ENCODE measurements at places on chromosomes 6 and 20.

GRCh38 chr20:61875221-61875885 is 190.3 kb downstream of the TAF4 start:
- no peak for DNase-seq

GRCh38 chr20:50331469-50332363 is 141.1 kb downstream of the CEBPB start:
- no peak for DNase-seq

- DNase-seq = no peak
Observed at GRCh38 chr6:33492093-33492492, 37.7 kb downstream of the ZBTB9 start.

GRCh38 chr6:29797966-29798365 is 29.7 kb upstream of the HLA-G start:
- no peak for DNase-seq

DNA sequence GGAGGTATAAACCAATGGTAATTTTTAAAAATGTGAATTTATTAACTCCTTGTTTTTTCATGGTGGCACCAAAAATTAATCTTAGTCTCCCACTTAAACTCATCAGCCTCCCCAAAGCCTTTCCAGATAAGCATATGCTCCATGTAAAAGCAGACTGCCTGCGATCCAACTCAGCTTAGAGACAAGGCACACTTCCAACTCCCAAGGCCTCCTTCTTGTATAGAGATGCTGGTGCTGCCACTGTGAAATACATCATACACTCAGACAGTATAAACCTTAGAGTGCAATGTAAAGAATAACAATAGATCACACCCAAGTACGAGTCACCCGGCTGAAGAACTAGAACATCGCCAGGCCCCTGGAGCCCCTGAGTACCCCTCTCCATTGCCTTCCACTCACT is 2.0 kb downstream of the ANKRD6 start:
- DNase-seq = no peak

- DNase-seq = no peak
Observed at GRCh38 chr6:74939151-74939708, 266.6 kb downstream of the COL12A1 start.

- no peak for DNase-seq
Observed at GRCh38 chr20:63235399-63235983, at the start of gene BIRC7. TSS of gene BIRC7 (plus strand) at chr20:63235905. CDS start at chr20:63236097, 192 bp downstream.

- DNase-seq = no peak
Observed at GRCh38 chr20:63117151-63117550, 98.8 kb downstream of the YTHDF1 start.

GRCh38 chr6:84779380-84779779 is 15.0 kb upstream of the TBX18 start:
- DNase-seq = no peak

DNA sequence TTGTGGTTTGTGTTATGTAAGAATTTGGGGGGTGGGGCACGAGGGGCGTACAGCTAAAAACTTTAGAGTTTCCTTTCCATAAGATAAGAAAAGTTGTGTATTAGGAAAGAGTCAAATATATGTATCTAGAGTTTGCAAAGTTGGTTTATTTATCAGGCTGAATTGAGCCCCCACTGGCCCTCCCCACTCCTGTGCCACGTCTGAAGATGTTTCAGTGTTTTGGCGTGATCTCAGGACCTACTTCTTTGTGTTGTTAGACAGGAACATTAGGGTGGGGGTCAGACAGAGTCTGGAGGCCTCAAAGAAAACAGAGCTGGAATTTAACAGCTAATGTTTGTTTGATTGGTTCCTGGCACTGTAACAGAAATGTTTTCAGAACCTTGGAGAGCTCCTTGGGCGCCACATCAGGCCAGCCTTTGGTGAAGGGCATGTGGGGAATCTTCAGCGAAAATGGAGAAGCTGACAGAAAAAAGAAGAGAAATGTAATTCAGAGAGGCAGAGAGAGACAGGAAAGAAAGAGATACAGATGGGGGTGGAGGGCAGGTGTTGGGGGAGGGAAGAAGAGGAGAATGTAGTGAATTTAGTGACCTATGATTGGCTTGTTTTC is 674 bp downstream of the NRSN1 start:
- DNase-seq = no peak

GRCh38 chr20:846894-847278 is 13.4 kb downstream of the FAM110A start:
- DNase-seq = peak; percentile 39

- DNase-seq = no peak
Observed at GRCh38 chr20:50804437-50805348, 9.8 kb downstream of the BCAS4 start.

DNA sequence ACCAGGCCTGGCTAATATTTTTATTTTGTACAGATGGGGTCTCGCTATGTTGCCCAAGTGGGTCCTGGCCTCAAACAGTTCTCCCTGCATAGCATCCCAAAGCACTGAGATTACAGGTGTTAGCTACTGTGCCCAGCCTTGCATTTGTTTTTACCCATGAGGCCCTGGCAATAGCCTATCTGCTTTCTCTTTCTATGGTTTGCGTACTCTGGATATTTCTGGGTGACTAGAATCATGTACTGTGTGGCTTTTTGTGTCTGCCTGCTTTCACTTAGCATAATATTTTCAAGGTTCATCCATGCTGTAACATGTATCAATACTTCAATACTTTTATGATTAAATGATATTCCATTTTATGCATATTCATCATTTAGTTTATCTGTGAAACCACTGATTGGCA is 451.7 kb downstream of the GRIK2 start:
- no peak for DNase-seq

DNA sequence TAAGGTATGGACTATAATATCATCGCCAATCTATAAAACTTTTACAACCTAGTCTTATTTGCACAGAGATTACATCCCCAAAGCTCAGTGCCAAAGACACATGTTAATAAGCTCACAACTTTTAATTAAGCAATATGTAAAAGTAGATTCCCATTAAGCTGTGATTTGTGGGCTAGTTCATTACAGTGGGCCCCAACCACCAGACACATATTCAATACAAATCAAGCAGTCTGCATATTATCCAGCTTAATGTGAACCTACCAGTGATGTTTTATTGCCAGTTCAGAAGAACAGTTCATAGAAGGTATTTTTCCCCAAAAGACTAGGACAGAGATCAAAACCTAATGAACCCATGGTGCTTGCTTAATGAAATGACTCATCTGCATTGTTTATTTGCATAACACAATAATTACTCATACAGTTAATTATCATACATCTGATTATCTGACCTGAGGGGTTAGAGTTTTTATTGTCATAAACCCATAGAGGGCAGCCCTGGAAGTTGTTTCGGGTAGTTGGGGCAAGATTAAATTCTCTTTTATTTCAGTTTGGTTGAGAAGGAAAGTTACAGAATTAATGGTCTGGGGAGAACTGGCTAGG is 831.0 kb downstream of the TFAP2A start:
- DNase-seq = no peak

DNA sequence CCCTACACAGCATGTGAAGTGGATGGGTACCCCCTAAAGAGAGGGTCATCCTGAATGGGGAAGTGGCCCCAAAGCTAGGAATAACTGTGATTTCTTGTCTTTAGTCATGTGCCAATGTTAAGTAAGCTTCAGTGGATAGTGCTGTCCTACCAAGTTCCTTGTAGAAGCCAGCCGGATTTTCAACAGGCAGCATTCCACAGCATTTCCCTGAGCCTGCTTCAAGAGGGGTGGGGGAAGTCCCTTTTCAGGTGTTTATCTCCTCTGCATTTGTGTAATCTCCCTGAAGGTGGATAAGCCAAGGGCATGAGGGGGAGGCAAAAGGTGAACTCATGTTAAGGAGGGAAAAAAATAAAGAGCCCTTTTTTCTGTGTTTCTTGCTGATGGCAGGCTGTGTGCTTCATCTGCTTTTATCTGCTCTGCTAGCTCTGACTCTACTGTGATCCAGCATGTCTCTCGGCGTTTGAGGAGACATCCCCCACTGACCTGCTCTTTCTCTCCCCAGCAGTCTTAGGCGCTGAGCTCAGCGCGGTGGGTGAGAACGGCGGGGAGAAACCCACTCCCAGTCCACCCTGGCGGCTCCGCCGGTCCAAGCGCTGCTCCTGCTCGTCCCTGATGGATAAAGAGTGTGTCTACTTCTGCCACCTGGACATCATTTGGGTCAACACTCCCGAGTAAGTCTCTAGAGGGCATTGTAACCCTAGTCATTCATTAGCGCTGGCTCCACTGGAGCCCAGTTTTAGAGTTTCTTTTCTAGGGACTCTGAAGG is 1.9 kb downstream of the EDN1 start:
- no peak for DNase-seq

GRCh38 chr6:33839399-33840047 is 35.7 kb upstream of the MLN start:
- DNase-seq = no peak

DNA sequence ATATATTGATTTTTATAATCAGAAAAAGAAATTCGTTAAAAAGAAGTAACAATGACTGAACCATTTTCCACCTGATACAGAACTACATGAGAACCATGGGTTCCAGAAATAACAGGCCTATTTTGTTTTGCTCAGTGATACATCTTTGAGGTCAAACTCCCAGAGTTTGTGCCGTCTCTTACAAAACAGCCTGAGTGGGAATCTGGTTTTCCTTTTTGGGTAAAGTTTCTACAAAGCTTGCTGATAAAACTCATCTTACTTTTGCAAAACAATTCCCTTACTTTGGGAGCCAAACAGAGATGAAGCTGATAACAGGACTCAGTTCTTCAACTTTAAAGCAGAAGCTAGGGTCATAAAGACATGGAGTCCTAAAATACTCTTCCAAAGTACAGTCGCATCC is 98.7 kb upstream of the FAM8A1 start:
- no peak for DNase-seq

DNA sequence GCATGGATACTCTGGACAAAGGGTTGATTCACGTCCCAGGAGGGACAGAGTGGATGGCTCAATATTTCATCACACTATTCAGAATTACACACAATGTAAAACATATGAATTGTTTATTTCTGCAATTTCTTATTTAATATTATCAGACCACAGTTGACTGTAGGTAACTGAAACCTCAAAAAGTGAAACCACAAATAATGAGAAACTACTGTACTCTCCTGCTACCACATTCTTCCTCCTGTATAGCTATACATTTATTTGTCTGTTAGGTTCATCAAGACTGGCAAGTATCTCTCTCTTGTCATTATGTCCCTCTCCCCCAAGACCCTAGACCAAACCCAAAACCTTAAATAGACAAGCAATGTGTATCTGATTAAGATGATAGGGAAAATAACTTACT is 60.0 kb downstream of the SYCP2 start:
- DNase-seq = no peak

DNA sequence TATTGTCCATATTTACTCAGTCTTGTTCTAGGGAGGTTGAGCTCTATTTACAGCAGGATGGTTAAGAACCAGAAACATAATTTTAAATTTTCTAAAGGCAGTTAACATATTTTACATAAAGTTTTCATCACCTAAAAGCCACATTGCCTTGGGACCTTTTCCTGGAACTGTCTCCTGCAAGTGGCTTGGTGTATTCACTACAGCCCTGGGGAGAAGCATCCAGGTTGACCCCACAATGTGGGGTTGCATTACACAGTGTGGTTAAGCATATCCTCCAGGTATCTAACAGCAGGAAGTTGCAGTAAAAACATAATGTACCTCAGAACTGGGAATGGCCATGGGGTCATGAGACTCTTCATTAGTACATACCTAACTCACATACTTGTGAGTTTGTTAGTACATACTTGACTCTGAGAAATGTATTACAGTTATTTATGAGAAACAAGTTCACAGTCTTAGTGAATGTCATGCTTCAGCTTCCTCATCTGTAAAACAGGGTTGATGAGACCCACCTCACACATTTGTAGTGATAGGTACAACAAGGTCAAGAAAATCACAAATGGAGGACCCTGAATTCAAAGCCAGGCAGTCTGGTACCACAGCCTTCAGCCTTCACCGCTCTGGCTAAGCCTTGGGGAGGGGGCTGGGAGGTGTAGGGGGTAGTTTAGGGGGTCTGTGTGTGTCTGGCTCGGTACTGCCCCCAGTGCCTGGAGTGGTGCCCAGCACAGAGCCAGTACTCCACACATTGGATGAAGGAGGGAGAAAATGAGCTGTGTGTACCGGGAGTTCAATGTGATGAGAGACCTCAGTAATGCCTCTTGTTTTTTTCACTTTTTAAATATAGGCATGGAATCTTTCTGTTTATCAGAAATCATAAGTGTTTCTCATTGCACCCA is 52.9 kb downstream of the KAT14 start:
- no peak for DNase-seq

DNA sequence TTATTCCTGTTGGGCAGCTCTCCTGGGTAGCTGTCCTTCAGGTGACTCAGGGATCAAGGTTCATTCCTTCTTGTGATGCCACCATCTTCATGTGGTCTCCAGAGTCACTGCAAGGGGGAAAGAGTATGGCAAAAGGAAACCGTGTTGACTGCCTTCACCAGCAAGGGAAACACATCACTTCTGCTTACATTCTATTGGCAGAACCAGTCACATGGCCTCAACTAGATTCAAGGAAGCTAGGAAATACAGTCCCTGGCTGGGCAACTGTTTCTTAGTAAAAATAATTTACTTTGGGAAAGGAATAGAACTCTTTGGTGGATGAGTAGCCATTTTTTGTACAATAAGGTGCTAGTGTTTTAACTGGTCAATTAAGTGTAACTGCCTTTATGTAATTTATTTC is 5.3 kb downstream of the ANKRD6 start:
- DNase-seq = no peak

DNA sequence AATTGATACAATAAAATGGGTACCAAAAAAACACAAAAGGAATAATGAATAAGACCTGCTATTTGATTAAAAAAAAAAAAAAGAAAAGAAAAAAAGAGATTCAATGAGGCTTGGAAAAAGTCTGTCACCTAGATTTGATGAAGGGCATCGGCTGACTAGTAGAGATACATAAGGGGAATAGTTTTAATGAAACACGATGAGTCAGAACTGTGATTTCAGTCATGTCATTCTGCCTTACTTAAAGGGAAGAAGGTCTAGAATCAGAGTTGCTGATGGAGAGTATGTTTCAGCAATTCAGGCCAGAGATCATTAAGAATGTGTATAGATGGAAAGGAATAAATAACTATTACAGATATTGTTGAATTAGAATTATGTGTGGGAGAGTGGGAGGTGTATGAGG is 565.9 kb upstream of the RNF217 start:
- DNase-seq = no peak

DNA sequence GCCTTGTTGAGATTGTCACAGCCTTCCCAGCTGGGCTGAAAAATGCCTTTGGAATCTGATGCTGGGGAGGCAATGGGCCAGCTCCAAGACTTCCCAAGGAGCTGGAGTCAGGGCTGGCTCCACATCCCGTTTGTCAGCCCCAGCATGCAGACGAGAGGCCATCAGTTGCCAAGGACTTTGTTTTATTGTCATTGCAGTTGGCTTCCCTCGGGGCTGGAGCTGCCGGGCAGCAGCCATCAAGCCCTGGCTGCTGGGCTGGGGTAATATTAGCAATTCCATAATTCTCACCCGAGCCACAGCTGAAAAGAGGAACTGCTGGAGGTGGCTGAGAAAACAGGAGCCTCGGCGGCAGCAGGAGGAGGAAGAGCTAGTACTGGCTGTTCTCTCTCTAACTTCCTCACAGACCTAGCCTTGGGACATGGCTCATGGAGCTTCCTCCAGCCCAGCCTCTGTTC is 182.5 kb downstream of the CDC5L start:
- DNase-seq = no peak

DNA sequence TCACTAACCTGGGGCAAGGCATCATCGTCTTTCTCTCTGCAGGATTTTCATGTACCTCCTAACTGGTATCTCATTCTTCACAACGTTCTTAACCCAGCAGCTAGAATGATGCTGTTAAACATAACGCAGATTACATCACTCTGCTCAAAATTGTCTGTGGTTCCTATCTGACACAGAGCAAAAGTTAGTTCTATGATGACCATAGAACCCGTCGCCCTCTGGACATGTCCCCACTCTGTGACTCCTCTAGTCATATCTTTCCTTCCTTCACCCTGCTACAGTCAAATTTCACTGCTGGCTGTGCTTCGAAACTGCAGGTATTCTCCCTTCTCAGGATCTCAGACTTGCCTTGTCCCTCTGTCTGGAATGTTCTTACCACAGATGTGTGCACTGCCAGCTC is 87.4 kb upstream of the TPD52L1 start:
- DNase-seq = no peak
